Tracheal epithelial cell (primary cell): ENCODE measurements at places on chromosomes 2 and 18. TPM values are rescaled to one million over a fixed set of nuclear protein-coding genes. Genes with fewer than 3 reads are reported as not detected.

The FEV gene
- not detected in 2 replicates for total RNA-seq

The NETO1 gene
- 0.24 TPM in 1 of 2 replicates, not detected in the other for total RNA-seq

The LAPTM4A gene
- 45.8 and 97.1 TPM in 2 replicates for total RNA-seq

The LINC00305 gene
- not detected in 2 replicates for total RNA-seq

The FZD7 gene
- 0.85 and 13.7 TPM in 2 replicates for total RNA-seq

The DSG2 gene
- 136 and 189 TPM in 2 replicates for total RNA-seq
